ENCODE measurements at places on chromosomes 7 and 10. TPM values are rescaled to one million over a fixed set of nuclear protein-coding genes. Genes with fewer than 3 reads are reported as not detected.

- DNase-seq: no peak
These were observed 427.8 kb downstream of the DNAJB9 start for GRCh38 chr7:108997480-108997879.

DNA sequence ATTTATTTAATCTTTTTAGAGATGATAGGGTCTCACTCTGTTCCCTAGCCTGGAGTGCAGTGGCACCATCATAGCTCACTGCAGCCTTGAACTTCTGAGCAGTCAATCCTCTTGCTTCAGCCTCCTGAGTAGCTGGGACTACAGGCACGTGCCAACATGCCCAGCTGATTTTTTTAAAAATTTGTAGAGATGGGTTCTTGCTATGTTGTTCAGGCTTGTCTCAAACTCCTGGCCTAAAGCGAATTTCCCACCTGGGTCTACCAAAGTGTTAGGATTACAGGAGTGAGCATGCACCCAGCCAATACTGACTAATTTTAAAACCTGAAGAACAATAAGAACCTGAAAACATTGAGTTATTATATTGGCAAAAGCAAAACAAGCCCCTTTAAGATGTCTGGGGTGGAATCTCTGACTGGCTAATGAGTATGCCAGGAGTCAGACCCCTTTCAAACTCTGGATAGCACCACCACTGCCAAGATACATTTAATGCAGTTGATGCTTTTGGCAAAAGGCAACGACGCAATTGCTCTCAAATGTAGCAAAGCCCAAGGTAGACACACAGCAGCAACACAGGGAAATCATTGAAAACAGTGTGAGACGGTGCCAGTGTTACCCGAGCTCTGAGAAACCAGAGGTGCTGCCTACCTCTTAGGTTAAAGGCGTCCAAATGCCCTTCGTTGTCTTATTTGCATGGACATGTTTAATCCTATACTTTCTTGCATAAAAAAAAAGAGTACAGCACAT, 40.7 kb upstream of the TOMM7 start:
- DNase-seq: no peak

DNA sequence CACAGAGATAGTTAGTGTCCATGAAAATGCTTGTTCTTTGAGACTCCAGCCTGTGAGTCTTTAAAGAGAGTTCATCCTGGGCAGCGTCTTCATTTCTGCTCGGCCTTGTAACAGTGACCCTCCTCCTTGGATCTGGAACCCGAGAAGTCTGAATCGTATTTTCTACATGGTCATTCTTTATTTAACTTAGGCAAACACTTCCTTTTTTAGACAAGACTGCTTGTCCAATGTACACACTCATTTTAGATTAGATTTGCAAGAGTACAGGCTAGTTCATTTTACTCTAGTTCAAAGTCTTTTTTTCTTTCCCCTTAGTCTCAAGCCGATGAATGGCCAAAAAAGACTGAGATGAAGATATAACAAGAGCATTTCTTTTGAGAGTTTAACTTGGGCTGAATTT, 133.5 kb downstream of the CHN2 start:
- DNase-seq: no peak

GRCh38 chr7:29044554-29044953, 86.4 kb upstream of the TRIL start:
- no peak for DNase-seq

DNA sequence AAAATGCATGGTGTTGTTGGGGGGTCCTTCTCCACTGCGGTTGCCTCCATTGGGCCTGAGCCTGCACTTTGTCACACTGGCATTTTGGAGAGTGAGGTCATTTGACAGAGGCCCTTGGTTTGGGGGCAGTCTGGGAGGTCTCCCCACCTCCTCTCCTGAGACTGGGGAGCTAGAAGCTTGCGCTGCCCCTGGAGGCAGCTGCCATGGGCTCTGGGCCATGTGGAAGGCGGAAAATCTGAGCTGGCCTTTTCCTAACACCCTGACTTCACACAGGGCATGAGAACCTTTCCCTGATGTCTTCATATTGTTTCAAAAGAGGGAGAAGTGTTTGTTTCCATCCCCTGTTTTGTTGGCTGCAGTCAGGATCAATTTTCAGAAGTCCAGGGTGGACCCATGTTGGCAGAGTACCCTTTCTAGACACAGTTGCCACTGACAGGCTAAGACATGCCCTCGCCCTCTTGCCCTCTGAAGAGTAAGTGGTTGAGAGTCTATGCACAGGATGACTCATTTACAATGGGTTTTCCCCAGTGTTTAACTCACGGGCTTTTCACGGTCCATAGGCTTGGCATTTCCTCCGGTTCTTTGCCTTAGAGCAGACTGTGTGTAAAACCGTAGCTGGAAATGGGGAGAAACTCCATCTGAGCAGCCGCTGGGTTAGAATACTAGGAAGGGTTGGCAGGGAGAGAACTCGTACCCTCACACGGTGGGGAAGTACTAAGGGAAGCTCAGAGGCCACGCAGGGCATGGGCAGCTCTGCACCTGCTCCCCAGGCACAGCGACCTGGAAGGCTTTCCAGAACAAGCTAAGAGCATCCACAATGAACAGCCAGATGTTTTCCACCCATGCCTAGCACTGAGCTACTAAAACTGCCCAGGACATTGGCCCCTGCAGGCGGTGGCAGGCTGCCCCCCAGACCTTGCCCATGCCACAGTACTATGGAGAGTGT, 655.0 kb downstream of the SDK1 start:
- DNase-seq: peak; percentile 6

DNA sequence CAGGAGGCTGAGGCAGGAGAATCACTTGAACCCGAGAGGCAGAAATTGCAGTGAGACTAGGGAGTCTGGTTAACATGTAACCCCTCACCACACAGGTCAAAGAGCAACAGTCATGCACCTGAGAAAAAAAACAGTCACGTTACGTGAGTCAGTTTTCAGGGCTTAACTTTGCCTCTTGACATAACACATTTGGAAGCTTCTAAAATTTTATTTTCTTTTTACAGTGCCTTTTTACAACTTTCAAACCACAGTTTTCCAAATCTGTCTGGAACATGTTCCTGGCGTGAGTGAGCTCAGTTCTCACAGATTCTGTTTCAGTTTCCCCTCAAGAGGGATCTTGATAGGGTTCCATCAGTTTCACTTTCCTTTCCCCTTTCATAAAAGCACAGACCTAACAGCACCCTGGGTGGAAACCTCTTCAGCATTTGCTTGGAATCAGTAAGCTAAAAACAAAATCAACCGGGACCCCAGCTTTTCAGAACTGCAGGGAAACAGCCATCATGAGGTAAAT, 4.4 kb downstream of the IFIT3 start:
- peak; percentile 27 for DNase-seq

The NUPR2 gene
- total RNA-seq: 0.58 TPM

The C10orf53 gene
- total RNA-seq: not detected

The ENO4 gene
- not detected for total RNA-seq

All from activated T-cell treated with anti-CD3 and anti-CD28 coated beads, Interleukin-2, amount 50 U/mL, for 72 hours (primary cell).